ENCODE measurements at places on chromosomes 1 and 21. TPM values are rescaled to one million over a fixed set of nuclear protein-coding genes. Genes with fewer than 3 reads are reported as not detected.

CDK18 gene
- total RNA-seq: 1.3 TPM

ALDH4A1 gene
- total RNA-seq: 28.0 TPM

PRKCZ gene
- 1.5 TPM for total RNA-seq

SYNJ1 gene
- total RNA-seq: 7.1 TPM

CD34 gene
- total RNA-seq: 0.17 TPM

GREM2 gene
- total RNA-seq: 7.7 TPM

Data from smooth muscle cell of trachea (primary cell).